ENCODE measurements at places on chromosomes 4 and X. TPM values are rescaled to one million over a fixed set of nuclear protein-coding genes. Genes with fewer than 3 reads are reported as not detected.

GRCh38 chr4:24372881-24373280 is 211.5 kb downstream of the DHX15 start:
- H3K36me3 ChIP-seq = no peaks in the 10 kb centered on the region
- H3K27ac ChIP-seq = no peak overlapping the region
- no peak overlapping the region for H3K4me3 ChIP-seq
- no peak for DNase-seq

Gene RASSF6
- total RNA-seq = 0.83 TPM

GRCh38 chrX:22278375-22278774 is 5.7 kb downstream of the CBLL2 start:
- DNase-seq = no peak
- no peaks in the 10 kb centered on the region for H3K27me3 ChIP-seq
- H3K36me3 ChIP-seq = no peaks in the 10 kb centered on the region
- no peaks in the 10 kb centered on the region for H3K4me1 ChIP-seq
- H3K27ac ChIP-seq = no peak overlapping the region

GRCh38 chrX:153776611-153777045 is 4.2 kb upstream of the SRPK3 start:
- no peak overlapping the region for H3K27ac ChIP-seq
- H3K36me3 ChIP-seq = no peaks in the 10 kb centered on the region
- no peak for DNase-seq
- no peak overlapping the region for H3K4me3 ChIP-seq
- H3K27me3 ChIP-seq = no peaks in the 10 kb centered on the region

DNA sequence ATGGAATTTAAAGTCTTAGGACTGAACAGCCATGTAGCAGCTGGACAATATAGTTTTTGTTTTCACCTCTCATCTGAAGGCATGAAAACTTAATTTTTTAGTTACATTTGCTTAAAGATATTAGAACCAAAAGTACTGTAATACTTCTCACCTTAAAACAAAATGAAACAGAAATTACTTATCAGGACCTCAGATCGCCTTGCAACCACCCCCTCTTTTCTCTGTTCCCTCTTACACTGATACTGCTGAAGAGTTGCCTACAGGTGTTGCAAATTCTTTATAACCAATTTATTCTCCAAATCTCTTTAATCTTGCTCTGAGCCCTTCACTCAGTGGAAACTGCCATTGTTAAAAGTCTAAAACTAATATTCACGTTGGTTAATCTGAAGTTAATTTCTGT is 145.0 kb downstream of the SPCS3 start:
- H3K4me1 ChIP-seq = no peaks in the 10 kb centered on the region
- no peaks in the 10 kb centered on the region for H3K27me3 ChIP-seq
- H3K4me3 ChIP-seq = no peak overlapping the region
- H3K36me3 ChIP-seq = no peaks in the 10 kb centered on the region

- peaks cover 2% of the 10 kb centered on the region for H3K4me1 ChIP-seq
- no peak overlapping the region for H3K27ac ChIP-seq
- H3K36me3 ChIP-seq = no peaks in the 10 kb centered on the region
Measured at GRCh38 chr4:14865804-14866203, 136.5 kb upstream of the CPEB2 start.

DNA sequence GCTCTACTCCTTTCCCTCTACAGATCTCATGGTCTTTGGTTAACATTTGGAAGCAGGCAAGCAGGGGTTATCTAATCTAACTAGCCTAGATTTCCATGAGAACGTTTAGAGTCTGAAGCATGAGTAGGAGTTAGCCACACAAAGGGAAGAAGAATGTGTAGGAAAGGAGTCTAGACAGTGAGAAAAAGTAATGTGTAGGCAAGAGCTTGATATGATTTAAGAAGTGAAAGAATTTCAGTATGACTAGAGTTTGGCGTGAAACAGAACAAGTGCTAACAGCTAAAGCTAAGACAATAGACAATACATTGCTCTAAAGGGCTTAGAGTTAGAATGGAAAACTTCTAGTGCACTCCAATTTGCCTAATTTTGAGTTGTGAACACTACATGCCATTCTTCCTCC is 10.8 kb downstream of the CXCL8 start:
- H3K36me3 ChIP-seq = no peaks in the 10 kb centered on the region
- DNase-seq = no peak
- no peak overlapping the region for H3K27ac ChIP-seq
- no peak overlapping the region for H3K4me3 ChIP-seq

GRCh38 chr4:141724646-141725045 is 88.3 kb downstream of the IL15 start:
- DNase-seq = no peak
- no peak overlapping the region for H3K4me3 ChIP-seq
- H3K4me1 ChIP-seq = no peaks in the 10 kb centered on the region
- no peaks in the 10 kb centered on the region for H3K36me3 ChIP-seq
- no peak overlapping the region for H3K27ac ChIP-seq

- H3K27ac ChIP-seq = no peak overlapping the region
- H3K4me3 ChIP-seq = no peak overlapping the region
- peak; percentile 62 for DNase-seq
Measured at GRCh38 chr4:6873792-6874461, 35.7 kb upstream of the TBC1D14 start.

DNA sequence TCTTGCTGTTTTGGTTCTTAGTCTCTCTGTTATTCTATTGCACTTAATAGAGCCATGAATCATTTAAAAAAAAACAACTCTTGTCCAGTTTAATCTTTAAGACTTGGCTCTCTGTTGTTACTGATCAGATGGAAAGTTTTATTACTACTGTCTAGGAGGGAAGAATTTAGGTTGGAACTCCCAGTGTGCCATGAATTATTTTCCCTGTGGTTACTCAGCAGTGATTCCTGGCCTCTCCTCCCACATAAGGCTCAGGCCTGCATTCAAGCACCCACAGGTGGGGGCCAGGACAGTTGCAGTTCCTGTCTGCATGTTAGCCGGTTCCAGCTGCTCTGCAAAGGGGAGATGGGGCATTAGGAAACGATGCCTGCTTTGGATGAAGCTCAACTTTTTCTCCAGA is 29.8 kb upstream of the ESX1 start:
- no peaks in the 10 kb centered on the region for H3K27me3 ChIP-seq
- no peak overlapping the region for H3K27ac ChIP-seq
- H3K36me3 ChIP-seq = no peaks in the 10 kb centered on the region
- no peak for DNase-seq

DNA sequence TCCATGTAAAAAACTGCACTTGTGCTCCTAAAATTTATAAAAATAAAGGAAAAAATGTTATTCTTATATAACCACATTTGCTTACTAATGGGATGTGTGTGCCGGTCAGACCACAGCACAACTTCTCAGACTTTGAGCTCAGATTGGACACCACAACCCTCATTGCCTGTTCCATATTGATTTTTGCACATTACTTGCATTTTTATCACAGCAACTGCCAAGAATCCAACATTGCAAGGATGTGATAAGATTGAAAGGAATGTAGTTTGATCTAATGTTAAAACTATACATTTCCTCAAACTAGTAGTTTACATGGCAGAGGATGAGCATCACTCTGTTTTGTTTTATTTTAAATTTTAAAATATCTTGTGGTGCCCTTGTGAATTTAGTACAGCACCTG is 227.8 kb downstream of the KDR start:
- H3K4me3 ChIP-seq = no peak overlapping the region
- H3K27me3 ChIP-seq = no peaks in the 10 kb centered on the region
- no peaks in the 10 kb centered on the region for H3K36me3 ChIP-seq
- H3K4me1 ChIP-seq = no peaks in the 10 kb centered on the region

- DNase-seq = peak; percentile 75
- peak overlapping the region; percentile 40 for H3K27ac ChIP-seq
- H3K4me1 ChIP-seq = peaks cover 6% of the 10 kb centered on the region
- no peaks in the 10 kb centered on the region for H3K36me3 ChIP-seq
- H3K27me3 ChIP-seq = no peaks in the 10 kb centered on the region
- H3K4me3 ChIP-seq = peak overlapping the region; percentile 70
Measured at GRCh38 chrX:71253253-71254091, 468 bp downstream of the ZMYM3 start.

Gene UGT2B10
- 0.13 TPM for total RNA-seq

- no peak overlapping the region for H3K27ac ChIP-seq
- H3K27me3 ChIP-seq = no peaks in the 10 kb centered on the region
- DNase-seq = no peak
- no peaks in the 10 kb centered on the region for H3K36me3 ChIP-seq
- no peaks in the 10 kb centered on the region for H3K4me1 ChIP-seq
Measured at GRCh38 chr4:173698557-173699262, 168.7 kb upstream of the HAND2 start.

DNA sequence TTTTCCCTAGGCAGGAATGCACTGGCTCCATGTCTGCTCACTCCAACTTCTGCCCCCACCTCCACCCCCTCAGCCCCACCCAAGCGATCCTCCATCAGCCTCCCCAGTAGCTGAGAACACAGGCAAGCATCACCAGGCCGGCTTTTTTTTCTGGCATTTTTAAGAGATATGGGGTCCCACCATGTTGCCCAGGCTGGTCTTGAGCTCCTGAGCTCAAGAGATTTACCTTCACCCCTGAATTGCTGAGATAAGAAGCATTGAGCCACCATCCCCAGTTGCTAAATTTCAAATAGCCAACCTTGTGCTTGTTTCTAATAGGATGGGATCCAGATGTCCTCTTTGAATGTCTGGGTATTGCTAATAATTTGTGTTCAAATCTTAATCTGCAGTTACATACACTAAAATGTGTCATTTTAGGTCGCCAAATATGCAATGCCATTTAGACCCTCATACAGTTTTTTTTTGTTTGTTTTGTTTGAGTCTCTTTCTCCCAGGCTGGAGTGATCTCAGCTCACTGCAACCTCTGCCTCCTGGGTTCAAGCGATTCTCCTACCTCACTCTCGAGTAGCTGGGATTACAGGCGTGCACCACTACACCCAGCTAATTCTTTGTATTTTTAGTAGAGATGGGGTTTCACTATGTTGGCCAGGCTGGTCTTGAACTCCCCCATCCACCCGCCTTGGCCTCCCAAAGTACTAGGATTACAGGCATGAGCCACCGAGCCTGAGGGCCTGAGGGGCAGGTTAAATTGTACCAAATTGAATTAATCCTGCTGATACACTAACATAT is 8.8 kb downstream of the LARP7 start:
- H3K27ac ChIP-seq = no peak overlapping the region
- no peak for DNase-seq
- H3K27me3 ChIP-seq = peaks cover 4% of the 10 kb centered on the region
- H3K4me3 ChIP-seq = no peak overlapping the region
- no peaks in the 10 kb centered on the region for H3K36me3 ChIP-seq

GRCh38 chrX:130091980-130092522 is 18.2 kb downstream of the ELF4 start:
- no peaks in the 10 kb centered on the region for H3K27me3 ChIP-seq
- H3K27ac ChIP-seq = no peak overlapping the region
- H3K36me3 ChIP-seq = no peaks in the 10 kb centered on the region
- H3K4me3 ChIP-seq = no peak overlapping the region

Gene CTAG1A
- total RNA-seq = not detected

DNA sequence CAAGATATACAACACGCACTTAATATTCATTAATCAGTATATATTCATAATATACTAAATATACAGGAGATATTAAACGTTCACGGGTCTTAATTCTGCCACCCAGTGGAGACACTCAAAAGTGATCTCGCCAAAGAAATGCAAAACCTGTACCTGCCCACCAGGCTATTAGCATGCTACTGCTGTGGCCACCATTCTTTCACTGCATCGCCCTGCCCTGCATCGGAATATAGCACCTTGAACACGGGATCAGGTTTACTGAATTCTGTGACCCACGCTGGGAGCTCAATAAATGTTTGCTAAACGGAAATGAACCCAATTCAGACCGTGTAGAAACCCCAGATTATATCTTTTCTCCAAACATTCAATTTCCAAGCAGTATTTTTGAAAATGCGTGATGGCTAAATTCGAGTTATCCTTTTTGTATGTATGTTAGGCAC is 840 bp upstream of the CLCN3 start:
- no peaks in the 10 kb centered on the region for H3K27me3 ChIP-seq
- H3K36me3 ChIP-seq = no peaks in the 10 kb centered on the region
- H3K4me1 ChIP-seq = peaks cover 2% of the 10 kb centered on the region
- peak; percentile 17 for DNase-seq
- peak overlapping the region; percentile 87 for H3K27ac ChIP-seq

GRCh38 chr4:7295911-7296660 is 103.7 kb downstream of the SORCS2 start:
- no peak overlapping the region for H3K4me3 ChIP-seq
- DNase-seq = peak; percentile 62
- H3K27me3 ChIP-seq = no peaks in the 10 kb centered on the region

Gene ACE2
- 3.4 TPM for total RNA-seq

- no peaks in the 10 kb centered on the region for H3K27me3 ChIP-seq
- DNase-seq = no peak
- no peaks in the 10 kb centered on the region for H3K36me3 ChIP-seq
- H3K4me3 ChIP-seq = no peak overlapping the region
Measured at GRCh38 chrX:86714441-86714840, 566.2 kb downstream of the DACH2 start.

- no peak overlapping the region for H3K27ac ChIP-seq
- H3K4me3 ChIP-seq = no peak overlapping the region
- peaks cover 2% of the 10 kb centered on the region for H3K4me1 ChIP-seq
- H3K36me3 ChIP-seq = no peaks in the 10 kb centered on the region
- no peaks in the 10 kb centered on the region for H3K27me3 ChIP-seq
Measured at GRCh38 chr4:6313216-6313615, 43.6 kb downstream of the WFS1 start.

GRCh38 chrX:10190367-10190766 is 33.6 kb downstream of the CLCN4 start:
- DNase-seq = no peak
- H3K36me3 ChIP-seq = no peaks in the 10 kb centered on the region
- no peaks in the 10 kb centered on the region for H3K4me1 ChIP-seq
- H3K27me3 ChIP-seq = no peaks in the 10 kb centered on the region

DNA sequence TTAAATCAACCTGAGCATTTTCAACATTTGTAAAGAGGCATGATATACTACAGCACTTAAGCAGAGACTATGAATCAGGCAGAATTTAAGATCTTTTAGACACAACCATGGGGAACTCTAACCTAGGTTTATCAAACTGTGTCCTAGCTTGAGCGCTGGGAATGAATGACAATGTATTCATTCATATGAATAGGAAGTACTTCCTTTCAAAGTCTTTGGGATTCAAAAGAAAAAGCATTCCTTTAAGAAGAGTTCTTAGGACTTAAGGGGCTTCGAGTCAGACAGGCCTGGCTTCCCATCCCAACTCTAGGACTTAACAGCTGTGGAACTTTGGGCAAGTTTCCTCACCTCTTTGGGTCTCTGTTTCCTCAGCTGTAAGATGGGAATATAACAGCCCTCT is 104.6 kb downstream of the ANAPC4 start:
- no peak overlapping the region for H3K27ac ChIP-seq
- no peaks in the 10 kb centered on the region for H3K36me3 ChIP-seq
- H3K4me1 ChIP-seq = no peaks in the 10 kb centered on the region
- H3K4me3 ChIP-seq = no peak overlapping the region
- no peak for DNase-seq

- H3K36me3 ChIP-seq = no peaks in the 10 kb centered on the region
- no peaks in the 10 kb centered on the region for H3K27me3 ChIP-seq
- DNase-seq = no peak
- peaks cover 1% of the 10 kb centered on the region for H3K4me1 ChIP-seq
Measured at GRCh38 chrX:133546441-133546840, 131.2 kb upstream of the GPC4 start.

GRCh38 chr4:175951794-175952193 is 113.8 kb upstream of the WDR17 start:
- no peak for DNase-seq
- H3K27ac ChIP-seq = no peak overlapping the region
- H3K4me1 ChIP-seq = no peaks in the 10 kb centered on the region
- H3K36me3 ChIP-seq = no peaks in the 10 kb centered on the region
- no peaks in the 10 kb centered on the region for H3K27me3 ChIP-seq
